ENCODE measurements at places on chromosomes 6 and 20. TPM values are rescaled to one million over a fixed set of nuclear protein-coding genes. Genes with fewer than 3 reads are reported as not detected.

The PPIL6 gene
- polyA plus RNA-seq = 0.46 TPM

The SOBP gene
- polyA plus RNA-seq = 0.30 TPM

The GJA10 gene
- not detected for polyA plus RNA-seq

The POPDC3 gene
- not detected for polyA plus RNA-seq

The BCAS1 gene
- 0.91 TPM for polyA plus RNA-seq

The MYMX gene
- polyA plus RNA-seq = not detected

The MAS1 gene
- polyA plus RNA-seq = not detected

The FIG4 gene
- 16.4 TPM for polyA plus RNA-seq

The KIFC1 gene
- polyA plus RNA-seq = 0.39 TPM

- DNase-seq = no peak
Observed at GRCh38 chr6:114090626-114091025, 119.7 kb upstream of the HDAC2 start.

DNA sequence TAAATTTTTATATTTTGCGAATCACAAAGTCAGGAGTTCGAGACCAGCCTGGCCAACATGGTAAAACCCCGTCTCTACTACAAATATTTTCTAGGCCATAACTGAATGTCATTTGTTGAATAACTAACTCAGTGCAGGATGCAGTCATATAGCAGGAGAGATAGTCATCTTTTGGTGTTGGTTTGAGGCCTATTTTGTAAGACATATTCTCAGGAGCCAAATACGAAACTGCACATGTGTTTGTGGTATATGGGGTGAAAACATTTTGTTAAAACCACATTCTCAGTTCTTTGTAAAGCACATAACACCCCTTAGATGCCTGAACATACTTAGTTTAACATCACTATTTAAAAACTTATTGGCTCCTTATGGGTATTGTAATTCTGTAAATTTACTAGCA is 4.7 kb upstream of the ENPP5 start:
- peak; percentile 76 for DNase-seq

GRCh38 chr6:31578184-31579118 is 3.1 kb downstream of the TNF start:
- no peak for DNase-seq

DNA sequence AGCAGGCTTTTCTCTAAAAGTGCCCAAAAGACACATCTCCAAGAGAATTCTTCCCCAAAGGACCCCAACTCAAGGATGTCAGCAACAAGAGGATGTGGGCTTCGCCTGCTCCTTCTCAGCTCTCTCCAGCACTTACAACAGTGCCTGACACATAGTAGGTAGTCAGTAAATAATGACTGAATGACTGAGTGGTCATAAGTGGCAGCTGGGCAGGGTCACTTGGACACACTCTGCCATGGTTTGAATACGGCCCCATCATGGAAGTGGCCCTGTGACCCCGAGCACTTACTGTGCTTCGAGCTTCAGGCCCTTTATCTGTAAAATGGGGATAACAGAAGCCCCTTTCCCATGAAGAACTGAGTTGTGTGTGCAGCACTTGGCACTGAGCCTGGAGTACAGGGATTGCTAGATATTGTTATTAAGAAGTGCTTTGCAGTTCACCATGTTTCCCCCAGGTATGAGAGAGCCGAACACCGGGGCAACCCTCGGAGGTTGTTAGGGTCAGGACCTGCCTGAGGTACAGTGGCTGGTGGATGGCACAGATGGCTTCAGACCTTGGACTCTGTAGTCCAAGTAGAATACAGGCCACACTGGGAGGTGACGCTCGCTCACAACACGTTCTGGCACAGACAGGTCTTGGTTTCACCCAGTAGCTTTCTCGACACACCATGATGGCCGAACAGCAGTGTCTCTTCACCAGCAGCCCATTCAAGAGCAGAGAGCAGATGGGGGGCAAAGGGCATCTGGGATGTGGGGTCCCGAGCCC is 56.0 kb downstream of the NOL4L start:
- no peak for DNase-seq

DNA sequence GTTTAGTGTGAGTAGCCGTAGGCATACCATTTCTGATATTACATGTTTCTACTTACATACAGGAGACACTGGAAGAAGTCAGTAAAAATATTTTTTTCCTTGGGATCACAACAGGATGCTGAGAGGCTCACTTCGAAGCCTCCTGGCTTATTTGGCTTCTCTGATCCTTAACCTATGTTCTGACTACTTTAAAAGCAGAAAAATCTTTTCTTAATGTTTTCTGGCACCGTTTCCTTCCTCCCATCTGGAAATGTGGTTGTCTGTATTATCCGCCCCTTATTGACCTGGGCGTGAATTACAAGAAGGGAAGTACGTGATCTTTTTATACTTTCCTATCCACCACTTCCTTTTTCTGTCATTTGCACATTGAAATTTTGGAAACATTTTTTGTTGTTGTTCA is 379.6 kb downstream of the COL12A1 start:
- no peak for DNase-seq

DNA sequence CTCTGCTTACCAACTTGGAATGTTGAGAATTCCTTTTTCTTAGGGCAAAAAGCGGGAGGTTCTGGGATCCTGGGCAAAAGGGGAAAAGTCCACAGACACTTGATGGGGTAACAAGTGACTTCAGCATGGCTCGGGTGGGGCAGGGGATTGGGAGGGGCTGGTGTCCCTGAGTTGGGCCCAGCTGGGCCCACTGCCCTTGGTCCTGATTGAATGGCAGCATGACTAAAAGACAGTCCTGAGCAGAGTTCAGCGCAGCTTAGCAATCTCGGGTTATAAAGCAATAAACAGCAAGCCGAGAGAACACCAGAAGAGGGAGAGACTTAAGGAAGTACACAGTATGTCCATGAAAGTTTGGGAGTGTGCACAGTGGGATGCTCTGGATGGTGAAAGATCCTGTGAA is 5.6 kb downstream of the PPP2R5D start:
- DNase-seq = no peak

- peak; percentile 26 for DNase-seq
Observed at GRCh38 chr20:43840382-43841070, 74.1 kb upstream of the TOX2 start.

DNA sequence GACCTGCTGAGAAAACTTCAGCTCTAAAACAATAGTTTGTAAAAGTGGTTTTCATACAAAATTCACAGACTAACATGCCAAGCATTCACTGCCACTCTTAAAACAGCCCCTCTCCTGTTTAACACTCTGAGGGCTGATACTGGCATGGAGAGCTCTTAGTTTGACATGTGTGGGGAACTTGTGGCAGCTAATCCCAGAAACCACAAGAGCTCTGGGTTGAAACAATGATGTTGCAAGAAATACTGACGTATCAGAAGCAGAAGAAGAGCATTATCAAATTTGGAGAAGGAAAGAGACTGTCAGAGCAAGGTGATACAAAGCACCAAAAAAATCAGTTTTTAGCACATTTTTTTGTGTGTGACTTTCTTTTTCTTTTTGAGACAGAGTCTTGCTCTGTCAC is 5.1 kb downstream of the BEND3 start:
- no peak for DNase-seq

GRCh38 chr6:146028252-146028795 is 538 bp upstream of the GRM1 start:
- peak; percentile 15 for DNase-seq

DNA sequence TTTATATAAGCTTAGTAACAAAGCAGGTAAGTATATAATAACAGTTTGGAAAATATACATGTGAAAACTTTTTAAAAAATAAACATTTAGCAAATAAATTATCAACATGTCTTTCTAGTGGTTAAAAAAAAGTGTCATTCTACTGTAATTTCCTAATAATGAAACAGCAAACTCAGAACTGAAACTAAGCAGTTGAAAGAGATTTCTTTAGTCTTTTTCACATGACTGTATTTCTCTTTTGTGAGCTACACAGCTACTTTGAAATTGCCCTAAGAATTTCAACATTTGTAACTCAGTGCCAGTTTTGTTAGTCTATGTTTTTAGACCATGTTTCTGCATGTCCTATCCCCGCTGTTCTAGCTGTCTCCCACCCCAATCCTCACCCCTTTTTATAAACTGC is 28.4 kb upstream of the SDHAF4 start:
- DNase-seq = no peak

DNA sequence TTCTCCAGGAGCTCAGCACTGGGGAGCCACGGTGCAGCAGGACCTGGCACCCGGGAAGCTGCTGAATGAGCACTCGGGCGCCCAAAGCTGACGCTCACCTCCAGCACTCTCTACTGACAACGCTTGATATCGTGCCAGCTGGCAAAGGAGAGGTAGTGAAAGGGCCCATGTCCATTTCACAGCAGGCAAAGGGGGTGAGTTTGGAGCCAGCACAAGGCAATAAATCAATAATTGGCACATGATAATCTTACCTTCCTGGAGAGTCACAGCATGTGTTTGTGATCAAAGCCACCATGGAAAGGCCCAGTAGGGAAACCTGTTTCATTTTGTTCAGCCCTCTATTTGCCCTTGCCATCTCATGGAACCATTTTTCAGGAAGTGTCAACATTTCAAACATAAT is 23.3 kb upstream of the SMIM26 start:
- DNase-seq = no peak

- DNase-seq = no peak
Observed at GRCh38 chr6:33994472-33995308, 151.2 kb downstream of the GRM4 start.

DNA sequence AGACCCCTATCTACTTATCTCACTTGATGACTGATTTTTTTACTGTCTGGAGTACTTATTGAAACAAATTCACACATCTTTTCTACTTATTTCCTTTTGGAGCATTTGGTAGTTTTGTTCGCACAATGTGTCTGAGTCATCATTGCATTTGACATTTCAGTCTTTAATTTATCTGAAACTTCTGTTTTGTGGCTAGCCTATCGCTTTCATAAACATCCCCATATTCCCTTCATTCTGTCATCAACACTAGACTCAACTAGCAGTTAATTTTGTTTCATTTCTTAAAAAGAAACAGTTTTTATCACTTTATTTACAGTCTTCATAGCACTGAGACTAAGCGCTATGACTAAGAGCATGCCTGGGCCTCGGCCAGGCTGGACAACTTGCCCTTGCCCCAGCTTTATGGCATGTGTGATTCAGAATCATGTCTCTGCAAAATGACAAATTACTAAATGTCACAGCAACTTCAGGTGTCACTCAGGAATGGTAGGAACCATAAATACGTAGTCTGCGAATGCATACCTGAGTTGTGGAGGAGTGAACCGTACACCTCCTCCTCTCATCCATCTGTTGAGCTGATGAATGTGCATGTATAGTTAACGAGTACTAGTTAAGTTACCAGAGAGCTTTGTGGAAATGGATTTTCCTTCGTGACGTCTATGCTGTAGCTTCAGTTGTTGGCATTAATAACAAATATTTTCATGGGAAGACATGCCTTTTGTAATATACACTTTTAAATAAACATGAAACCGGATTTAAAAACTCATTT is 16.2 kb downstream of the L3MBTL3 start:
- no peak for DNase-seq

DNA sequence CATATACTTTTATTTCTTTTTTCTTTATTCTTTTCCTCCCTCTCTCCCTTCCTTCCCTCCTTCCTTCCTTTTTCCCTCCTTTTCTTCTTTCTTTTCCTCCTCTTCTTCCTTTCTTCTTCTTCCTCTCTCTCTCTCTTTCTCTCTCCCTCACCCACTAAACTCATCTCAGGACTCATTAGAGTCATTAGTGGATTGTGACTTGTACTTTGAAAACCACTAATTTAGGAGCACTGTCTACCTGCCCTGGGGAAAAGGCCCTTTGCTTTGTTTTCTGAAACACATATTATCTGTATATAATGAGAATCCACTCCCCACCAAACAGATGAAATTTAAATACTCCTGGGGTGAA is 68.7 kb upstream of the CEP85L start:
- no peak for DNase-seq

DNA sequence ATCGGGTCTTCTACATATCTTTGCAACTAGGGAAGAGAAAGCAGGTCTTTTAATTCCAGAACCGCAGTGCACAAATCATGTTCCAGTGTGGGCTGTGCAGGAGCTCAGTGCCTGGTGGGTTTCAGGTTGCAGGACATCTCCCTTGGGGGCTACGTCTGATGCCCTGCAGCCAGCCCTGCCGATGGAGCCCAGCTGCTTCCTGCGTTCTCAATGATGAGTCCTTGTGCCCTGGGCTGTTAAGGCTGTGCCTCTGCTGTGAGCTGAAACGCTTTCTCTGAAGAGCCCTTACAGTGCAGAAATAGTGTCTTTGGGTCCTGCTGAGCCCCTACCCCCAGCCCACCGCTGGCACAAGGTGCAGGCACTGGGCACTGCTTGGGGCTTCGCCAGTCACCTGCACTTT is 192.9 kb downstream of the SYNDIG1 start:
- DNase-seq = no peak

DNA sequence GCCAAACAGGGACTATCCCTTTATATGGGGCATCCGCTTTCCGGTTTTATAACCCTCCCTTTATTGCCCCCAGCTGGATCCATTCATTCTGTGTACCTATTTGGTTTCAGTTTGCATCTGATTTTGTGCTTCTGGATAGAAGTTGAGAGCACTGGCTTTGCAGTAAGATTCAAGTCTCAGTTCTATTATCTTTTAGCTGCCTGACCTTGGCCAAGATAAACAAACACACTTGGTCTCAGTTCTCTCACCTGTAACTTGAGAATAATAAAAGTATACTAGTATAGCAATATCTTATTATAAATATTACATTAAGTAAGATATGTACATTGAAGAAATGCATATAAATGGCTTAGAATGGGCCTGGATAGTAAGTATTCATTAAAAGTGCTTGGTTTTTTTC is 182.4 kb upstream of the TSHZ2 start:
- no peak for DNase-seq
